ENCODE measurements at places on chromosomes 12 and 14.
A peak's percentile ranks its signal among the peaks of the same experiment; 100 is the strongest.

DNA sequence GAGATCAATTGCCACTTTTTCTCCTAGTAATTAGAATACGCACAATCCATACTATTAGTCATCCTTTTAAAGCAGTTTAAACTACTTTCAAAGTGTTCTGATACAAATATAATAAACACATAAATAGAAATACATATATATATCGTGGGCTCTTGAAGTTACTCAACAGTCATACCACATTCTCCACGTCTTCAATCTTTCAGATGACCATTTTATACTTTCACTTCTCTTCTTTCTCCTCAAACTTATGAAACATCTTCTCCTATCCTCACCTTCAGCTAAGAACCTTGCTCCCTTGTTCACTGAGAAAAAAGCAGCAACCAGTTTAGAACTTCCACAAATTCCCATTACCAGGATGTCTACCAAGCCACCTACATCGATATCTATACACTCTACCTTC lies 19.2 kb downstream of the CEP290 start:
- DNase-seq: no peak

DNA sequence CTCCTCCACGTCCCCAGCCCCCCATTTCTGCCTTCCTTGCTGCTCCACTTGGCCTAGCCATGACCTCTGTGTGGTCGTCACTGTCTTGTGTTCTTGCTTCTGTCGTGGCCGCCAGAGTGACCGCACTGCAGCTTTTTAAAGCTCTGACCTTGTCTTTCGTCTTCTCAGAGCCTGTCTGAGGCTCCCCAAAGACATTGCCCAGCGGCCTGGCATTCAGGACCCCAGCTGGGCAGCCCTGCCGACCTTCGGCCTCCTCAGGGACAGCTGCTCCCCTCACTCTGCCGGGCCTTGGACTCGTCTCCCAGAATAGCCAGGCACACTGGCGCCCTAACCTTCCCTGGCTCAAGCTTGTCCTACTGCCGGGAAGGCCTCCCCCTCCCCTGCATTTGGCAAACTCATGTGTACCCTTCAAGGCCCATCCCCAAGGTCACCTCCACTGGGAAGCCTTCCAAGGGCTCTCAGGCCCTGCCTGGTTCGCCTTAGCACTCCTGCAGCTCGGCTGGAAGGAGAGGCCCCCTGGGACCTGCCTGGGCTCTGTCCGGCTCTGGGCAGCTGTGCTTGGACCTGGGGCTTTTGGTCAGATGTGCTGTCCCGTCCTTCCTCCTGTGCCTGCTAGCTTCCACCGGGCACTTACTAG lies 15.7 kb upstream of the DLK1 start:
- no peak for DNase-seq

- DNase-seq: no peak
Observed at GRCh38 chr12:124824195-124824594, 39.5 kb downstream of the SCARB1 start.

DNA sequence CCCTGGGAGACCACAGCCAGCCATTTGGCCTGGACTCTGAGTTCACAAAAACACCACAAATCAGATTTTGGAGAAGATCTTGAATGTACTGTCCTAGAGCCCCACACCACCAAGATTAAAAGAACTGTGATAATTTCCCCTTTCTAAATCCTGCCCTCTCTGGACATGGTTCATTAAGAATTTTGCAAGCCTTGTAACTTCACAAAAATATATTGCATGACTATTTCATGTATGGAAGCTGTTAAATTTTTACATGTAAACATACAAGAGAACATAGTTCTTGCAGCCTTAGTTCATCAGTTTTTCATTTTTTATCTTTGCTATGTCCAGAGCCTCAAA lies 97.0 kb downstream of the SCARB1 start:
- DNase-seq: no peak

DNA sequence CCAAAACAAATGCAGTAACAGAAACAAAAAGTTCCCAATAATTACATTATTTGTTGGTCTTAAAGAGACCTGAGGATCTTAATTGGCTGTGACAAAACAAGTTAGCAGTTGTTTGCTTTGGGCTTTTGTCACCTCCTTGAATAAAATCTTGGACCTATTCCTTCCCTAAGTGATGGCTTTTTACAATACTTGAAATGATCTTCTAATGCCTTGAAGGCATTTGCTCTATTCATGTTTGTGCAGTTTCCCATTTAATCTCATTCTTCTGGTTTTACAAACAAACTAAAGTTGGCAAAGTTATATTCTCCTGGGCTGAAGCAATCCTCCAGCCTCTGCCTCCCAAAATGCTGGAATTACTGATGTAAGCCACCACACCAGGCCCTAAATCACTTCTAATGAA lies 98.8 kb downstream of the OSBPL8 start:
- no peak for DNase-seq

- DNase-seq: no peak
Observed at GRCh38 chr12:31991146-31991545, 31.9 kb downstream of the RESF1 start.

- DNase-seq: no peak
Observed at GRCh38 chr14:20986811-20987210, 3.0 kb upstream of the METTL17 start.

DNA sequence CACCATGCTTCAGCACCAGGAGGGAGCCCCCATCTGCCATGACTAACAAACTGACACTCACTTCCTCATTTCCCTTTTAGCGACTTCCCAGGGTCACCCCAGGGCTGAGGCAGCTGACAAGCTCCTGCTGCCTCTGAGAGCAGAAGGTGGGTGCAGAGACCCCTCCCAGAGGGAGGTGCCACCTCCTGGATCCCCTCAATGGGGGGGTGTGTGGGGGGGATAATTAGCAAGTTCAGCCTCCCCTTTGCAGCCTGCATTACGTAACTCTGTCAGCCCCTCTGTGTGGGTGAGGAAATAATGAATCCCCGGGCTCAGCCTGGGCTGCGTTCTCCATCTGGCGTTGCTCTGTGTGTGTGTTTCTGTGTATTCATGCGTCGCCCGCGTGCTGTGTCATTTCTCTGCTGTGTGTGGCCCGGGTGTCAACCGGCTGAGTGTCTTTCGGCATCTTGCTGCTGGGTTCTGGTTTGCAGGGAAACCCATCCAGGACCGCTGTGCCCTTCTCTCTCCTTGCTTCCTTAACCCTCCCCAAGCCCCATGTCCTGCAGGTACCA lies 28.0 kb downstream of the NOS1 start:
- no peak for DNase-seq

DNA sequence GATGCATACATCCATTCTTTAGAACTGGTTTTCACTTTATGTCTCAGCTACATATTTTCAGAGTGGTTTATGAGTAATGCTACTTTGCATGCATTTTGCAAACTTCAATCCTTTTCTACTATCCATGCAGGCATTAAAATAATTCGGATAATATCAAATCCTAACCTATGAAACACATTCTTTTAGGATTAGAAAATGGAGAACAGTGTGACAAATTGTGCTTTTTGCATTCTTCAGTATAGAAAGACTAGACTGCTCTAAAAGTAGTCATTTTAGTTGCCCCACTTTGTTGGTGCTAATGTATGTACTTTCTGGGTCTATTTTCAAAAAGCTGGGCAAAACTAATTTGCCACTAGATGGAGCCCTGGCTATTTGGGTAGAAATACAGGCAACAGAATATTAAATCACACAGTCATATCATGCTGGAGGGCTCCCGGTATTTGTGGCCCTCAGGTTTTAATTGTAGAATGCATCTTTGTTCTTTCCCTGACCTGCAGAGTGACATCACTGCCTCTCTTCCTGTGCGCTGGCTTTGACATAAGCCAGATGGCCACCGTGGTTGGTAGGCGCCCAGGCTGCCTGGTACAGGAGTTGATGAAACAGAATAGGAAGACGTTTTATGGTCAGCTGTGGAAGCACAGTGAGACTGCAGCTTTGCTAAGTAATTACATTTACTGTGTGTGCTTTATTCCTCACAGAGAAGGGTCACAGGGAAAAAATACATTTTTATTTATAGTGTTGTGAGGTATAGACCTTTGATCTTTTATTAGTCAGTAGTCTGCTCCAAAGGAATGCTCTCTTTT lies 28.1 kb downstream of the MSRB3 start:
- DNase-seq: peak; percentile 46

DNA sequence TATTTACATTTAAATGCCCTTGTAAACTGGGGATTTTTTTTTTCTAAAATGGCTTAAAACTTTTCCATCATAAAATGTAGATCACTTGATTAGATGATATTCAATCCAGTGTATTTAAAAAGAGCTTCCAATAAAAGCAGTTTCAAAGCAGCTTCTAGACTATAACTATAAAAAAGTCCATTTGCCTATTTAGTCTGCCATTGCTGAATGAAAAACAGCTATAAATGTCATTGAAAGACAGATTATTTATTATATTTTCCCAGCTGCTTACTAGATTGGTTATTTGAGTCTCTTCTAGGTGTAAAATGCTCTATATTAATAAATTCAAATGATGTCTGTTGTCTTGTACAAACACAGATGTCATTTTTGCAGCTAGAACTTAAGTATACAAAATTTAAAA lies 414.8 kb downstream of the RMST start:
- no peak for DNase-seq

DNA sequence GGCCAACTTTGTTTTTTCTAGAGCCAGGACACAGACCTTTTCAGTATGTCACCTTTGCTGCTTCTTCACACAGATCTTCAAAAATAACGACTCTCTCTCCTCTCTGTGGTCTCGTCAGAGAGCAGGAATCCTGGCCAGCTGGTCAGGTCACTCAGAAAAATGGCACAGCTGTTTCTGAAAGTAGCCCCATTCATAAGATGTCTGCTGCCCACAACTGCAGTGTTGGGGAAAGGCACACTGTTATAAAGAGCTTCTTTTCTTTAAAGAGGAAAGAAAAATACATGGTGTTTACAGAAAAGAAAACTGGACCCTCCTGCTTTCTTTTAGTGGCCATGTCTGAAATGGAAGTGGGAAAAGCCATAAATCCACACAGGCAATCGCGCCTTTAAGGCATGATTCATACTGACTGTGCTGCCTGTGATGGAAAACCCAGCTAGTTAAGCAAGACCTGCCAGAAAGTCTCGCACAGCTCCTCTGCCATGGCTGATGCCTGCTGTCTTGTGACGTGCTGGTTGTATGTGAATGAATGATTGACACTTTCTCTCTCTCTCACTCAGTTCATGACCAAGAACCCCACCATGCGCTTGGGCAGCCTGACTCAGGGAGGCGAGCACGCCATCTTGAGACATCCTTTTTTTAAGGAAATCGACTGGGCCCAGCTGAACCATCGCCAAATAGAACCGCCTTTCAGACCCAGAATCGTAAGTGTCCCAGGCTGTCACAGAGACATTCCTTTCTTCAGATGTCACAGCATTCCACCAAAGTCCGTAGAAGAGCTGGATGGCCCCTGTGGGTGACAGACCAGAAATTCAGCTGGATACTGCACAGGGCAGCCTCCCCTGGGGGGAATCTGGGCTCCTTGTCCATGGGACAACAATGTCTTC lies 147.9 kb upstream of the HIF1A start:
- no peak for DNase-seq

- DNase-seq: peak; percentile 20
Observed at GRCh38 chr12:128445415-128446127, 178.6 kb downstream of the TMEM132C start.

DNA sequence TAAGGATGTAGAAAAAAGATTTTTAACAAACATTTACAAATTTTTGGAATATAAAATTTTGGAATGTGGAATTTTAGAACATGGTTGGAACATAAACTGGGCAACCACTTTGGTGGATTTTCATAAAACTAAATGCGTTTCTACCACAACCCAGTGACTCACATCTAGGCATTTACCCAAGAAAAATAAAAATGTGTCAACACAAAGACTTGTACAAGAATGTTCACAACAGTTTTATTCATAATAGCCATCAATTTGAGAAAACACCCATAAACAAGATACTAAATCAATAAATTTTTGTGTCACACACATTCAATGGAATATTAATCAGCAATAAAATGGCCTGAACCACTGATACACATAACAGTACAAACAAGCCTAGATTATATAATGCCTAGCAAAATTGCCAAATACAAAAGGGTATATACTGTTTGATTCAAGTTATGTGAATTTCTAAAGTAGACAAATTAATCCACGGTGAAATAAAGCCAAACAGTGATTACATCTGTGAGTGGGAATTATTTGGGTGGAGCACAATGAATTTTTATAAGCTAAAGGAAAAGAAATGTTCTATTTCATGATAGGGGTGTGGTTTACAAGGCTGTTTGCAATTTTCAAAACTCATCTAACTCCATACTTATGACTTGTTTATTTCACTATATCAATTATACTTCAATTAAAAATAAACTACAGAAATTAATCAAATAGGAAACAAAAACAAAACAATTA lies 415.2 kb upstream of the OR4E1 start:
- no peak for DNase-seq
